ENCODE measurements at places on chromosomes 16 and 17. TPM values are rescaled to one million over a fixed set of nuclear protein-coding genes. Genes with fewer than 3 reads are reported as not detected.
A peak's percentile ranks its signal among the peaks of the same experiment; 100 is the strongest.

DNA sequence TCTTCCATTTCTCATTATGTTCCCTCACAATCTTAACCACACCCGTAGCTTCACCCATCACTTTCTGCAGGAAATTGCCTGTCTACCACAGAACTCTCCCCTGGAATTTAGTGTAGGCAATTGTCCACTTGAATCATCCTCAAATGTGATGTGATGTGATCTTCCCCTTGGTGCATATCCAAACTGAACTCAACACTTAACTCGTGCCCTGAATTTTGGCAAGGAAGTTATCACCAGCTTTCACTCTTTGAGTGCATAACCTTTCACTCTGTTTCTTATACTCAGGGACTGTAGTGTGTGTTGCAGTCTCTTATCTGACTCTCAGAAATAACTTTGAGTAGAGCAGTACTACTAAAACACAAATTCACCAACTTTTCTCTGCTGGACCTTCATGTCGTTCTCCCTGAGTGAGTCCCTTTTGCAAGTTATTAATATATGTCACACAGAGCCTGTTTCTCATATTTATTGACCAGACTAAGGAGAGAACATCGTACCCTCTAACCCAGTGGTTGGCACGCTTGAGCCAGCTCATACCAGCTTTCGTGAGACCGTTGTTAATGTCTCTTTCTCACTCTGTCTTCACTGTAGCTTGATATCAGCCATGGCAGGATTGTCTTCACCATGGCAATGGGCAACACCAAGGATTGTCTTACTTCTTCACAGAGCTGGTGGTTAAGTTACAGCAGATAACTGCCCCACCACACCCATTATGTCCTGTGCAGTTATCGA is 558.9 kb upstream of the HSBP1 start:
- no peaks in the 10 kb centered on the region for H3K36me3 ChIP-seq
- H3K4me1 ChIP-seq, result no peaks in the 10 kb centered on the region
- no peak overlapping the region for H3K27ac ChIP-seq
- no peak overlapping the region for H3K4me3 ChIP-seq
- no peak for DNase-seq

DNA sequence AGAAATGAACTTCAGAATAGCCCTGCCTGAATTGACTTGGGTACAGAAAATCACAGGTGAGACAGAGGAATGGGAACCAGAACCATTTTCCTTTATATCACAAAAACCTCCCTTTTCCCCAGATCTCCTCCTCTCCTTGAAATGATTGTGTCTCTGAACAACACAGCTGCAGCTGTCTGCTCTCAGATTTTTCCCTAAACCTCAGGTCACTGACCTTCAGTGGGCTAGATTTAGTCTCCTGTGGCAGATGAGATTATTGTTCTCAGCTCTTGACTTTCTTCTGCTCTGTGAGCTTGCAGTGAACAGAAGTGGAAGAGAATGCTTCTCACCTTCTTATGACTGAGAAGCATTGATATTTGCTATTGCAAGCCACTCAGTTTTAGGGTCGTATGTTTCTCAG is 92.3 kb upstream of the FAM20A start:
- no peaks in the 10 kb centered on the region for H3K4me1 ChIP-seq
- no peak overlapping the region for H3K27ac ChIP-seq
- H3K27me3 ChIP-seq, result peaks cover 22% of the 10 kb centered on the region
- DNase-seq, result no peak
- no peaks in the 10 kb centered on the region for H3K36me3 ChIP-seq
- no peak overlapping the region for H3K4me3 ChIP-seq

DNA sequence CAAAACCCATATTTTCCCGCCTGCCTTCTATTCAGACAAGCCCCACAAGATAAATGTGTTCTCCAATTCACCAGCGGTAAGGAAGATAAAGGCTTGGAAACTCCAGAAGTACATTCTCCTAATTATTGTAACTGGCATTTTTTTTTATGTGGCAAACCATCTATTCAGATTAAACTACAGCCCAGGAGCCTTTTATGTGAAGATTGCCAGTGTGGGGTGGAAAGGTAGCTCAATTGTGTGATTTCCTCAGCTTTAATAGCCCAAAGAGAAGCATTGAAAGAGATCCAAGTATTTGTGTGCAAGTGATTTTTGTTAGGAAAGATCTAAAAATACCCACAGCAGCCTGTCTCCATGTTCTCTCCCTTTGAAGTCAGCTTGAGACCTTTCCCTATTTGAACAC is 451.4 kb upstream of the CCL2 start:
- no peak overlapping the region for H3K4me3 ChIP-seq
- no peak overlapping the region for H3K27ac ChIP-seq

The VASN gene
- 49.8 TPM for total RNA-seq

DNA sequence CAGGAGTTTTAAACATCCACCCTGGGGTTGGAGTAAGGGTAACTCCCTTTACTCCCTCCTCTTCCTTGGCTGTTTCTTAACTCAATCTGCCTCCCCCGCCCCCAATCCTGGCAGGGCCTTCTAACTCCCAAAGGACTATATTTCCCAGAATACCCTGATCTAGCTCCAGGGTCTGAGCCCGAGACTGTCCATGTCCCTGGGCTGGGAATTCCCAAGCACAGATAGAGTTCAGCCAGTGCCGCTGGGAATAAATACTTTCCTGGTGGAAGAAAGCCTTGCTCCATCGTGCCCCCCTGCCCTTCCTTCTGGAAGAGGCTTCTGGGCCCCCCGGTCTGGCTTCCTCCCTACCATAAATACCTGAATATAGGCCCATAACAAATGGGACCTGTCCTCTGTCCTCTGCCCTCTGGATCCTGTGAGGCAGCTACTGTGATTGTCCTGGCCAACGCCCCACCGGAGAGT is 10.2 kb downstream of the BAHCC1 start:
- no peak for DNase-seq
- no peak overlapping the region for H3K27ac ChIP-seq
- H3K27me3 ChIP-seq, result no peaks in the 10 kb centered on the region

The TNS4 gene
- total RNA-seq, result 23.5 TPM

GRCh38 chr16:72371307-72372086 is 199.5 kb upstream of the PMFBP1 start:
- H3K4me1 ChIP-seq, result peaks cover 5% of the 10 kb centered on the region
- peak; percentile 66 for DNase-seq
- H3K36me3 ChIP-seq, result no peaks in the 10 kb centered on the region
- no peak overlapping the region for H3K27ac ChIP-seq
- H3K27me3 ChIP-seq, result no peaks in the 10 kb centered on the region

GRCh38 chr17:62720126-62720850 is 87.8 kb downstream of the MARCHF10 start:
- H3K4me3 ChIP-seq, result no peak overlapping the region
- no peak overlapping the region for H3K27ac ChIP-seq
- peaks cover 32% of the 10 kb centered on the region for H3K4me1 ChIP-seq
- no peak for DNase-seq
- no peaks in the 10 kb centered on the region for H3K36me3 ChIP-seq
- no peaks in the 10 kb centered on the region for H3K27me3 ChIP-seq

The TBC1D3C gene
- 0.31 TPM for total RNA-seq

The TPSG1 gene
- not detected for total RNA-seq

DNA sequence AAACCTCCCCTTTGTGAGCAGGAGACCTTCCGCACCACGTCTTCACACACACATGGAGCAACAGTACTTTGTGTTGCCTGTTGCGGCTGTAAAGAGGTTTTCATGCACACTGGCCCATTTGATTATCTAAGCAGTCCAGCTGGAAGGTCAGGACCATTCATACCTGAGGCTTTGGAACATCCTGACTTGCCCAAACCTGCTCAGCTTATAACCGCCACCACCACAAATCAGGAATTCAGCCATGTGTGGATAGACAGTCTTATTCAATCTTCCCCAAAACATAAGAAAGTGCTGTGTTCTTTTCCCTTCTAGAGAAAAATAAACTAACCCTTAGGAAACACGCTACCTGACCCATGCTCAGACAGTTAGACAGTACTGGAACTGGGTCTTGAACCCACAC is 81.6 kb upstream of the XYLT1 start:
- no peak for DNase-seq
- no peaks in the 10 kb centered on the region for H3K36me3 ChIP-seq
- no peak overlapping the region for H3K27ac ChIP-seq
- no peak overlapping the region for H3K4me3 ChIP-seq
- no peaks in the 10 kb centered on the region for H3K27me3 ChIP-seq

The ZNF785 gene
- 30.9 TPM for total RNA-seq

DNA sequence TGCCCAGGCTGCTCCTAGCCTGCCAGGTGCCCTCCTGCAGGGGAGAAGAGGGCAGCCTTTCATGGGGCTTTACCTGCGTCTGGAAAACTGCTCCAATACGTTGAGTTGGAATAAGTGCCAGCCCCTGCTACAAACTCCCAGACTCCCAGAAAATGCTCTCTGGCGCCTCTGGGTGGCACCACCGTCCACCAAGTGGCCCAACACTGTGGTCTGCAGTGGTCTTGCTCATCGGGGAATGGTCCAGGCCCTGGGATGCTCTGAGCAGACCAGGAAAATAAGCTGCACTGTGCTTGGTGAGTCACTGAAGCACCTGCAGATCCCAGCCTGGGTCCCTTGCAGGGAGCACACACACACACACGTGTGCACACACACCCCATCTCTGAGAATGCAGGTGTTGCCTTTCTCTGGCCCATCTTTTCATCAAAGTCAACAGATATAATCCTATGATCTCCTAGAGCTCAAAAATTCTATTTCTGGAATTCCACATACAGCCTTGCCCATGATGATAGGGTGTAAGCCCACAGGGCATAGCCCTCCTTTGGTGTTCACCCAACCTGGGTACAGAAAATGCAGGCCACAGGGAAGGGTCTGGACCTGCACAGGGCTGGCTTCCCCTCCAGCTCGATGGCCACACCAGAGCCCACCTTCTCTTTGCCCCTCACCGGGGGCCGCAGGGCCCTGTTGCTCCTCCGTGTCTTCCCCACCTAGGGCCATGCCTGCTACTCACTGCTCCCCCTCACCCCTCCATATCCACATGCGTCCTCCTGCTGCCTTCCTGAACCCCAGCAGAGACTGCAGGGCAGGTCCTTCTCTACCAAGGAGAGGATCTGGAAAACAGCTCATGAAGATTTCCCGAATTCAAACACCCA is 20.5 kb downstream of the CDIP1 start:
- DNase-seq, result no peak
- no peaks in the 10 kb centered on the region for H3K36me3 ChIP-seq
- no peaks in the 10 kb centered on the region for H3K27me3 ChIP-seq
- no peak overlapping the region for H3K4me3 ChIP-seq
- no peaks in the 10 kb centered on the region for H3K4me1 ChIP-seq

The RUSF1 gene
- total RNA-seq, result 86.7 TPM

Measured in PC-9 (cell line).